LNCaP clone FGC (cell line): ENCODE measurements at places on chromosomes 7 and 10.

GRCh38 chr10:77629775-77630506 lies 7.7 kb downstream of the KCNMA1 start:
- DNase-seq: no peak

- DNase-seq: no peak
These were observed 237.1 kb upstream of the SHH start for GRCh38 chr7:156049366-156049765.

DNA sequence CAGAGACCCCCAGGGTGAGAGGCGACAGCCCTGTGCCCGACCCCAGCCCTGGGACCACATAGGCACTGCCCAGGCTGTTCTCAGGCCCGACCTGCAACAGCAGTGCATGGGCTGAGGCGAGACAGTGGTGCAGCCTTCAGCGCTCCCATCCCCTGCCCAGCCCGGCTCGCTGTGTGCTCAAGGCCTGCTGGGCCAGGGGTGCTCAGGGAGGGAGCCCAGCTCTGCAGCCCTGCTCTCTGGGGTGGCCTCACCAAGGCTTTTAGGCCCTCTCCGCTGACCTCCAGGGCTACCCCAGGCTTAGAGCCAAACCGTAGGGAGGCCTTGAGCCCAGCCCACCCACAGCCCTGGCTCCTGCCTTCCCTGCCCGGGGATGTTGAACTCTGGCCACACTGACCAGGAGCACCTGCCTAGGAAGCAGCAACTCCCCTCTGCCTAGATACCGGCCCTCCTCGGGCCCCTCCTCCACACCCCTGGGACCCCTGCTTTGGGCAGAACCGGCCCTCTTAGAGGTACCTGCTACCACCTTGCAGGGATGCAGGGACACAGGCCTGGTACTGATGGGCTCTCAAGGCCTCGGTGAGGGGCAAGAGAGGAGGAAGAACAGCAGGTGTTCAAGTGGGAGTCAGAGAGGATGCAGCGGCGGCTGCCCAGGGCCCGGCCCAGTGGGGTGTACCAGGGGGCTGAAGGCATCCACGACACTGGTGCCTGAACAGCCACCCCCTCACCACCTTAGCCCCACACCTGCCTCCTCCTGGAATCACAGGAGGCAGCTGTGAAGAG lies 231.5 kb downstream of the ELFN1 start:
- no peak for DNase-seq

DNA sequence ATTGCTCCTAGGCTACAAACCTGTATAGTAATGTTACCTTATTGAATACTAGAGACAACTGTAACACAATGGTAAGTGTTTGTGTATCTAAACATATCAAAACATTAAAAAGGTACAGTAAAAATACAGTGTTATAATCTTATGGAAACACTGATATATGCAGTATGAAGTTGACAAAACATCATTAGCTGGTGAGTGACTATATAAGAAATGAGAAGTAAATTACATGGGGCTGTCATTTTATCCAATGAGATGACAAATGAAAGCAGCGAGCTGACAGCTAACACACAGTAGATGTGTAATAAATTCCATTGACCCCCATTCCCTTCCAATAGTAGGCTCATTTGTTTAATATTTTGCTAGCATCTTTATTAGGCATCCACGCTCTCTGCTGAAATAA lies 198.1 kb upstream of the GHITM start:
- DNase-seq: no peak

GRCh38 chr7:127876393-127876792 lies 154.8 kb downstream of the LRRC4 start:
- no peak for DNase-seq

DNA sequence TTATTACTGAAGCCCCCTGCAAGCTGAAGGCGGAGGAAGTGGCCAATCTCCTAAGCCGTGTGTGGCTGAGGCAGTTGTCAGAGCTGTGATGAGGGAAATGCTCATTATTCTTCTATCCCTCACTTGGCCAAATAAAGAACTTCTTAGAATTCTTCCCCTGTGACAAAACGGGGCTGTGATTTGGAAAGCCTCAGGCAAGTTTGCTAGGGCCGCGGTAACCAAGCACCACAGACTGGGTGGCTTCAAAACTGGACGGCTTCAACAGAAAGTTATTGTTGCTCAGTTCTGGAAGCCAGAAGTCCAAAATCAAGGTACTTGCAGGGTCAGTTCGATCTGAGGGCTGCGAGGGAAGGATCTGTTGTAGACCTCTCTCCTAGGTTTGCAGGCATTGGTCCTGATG lies 72.3 kb upstream of the STEAP1B start:
- no peak for DNase-seq

- DNase-seq: no peak
These were observed 1.1 kb upstream of the IQUB start for GRCh38 chr7:123535517-123535916.

GRCh38 chr7:12771378-12771877 lies 84.0 kb downstream of the ARL4A start:
- peak; percentile 72 for DNase-seq

DNA sequence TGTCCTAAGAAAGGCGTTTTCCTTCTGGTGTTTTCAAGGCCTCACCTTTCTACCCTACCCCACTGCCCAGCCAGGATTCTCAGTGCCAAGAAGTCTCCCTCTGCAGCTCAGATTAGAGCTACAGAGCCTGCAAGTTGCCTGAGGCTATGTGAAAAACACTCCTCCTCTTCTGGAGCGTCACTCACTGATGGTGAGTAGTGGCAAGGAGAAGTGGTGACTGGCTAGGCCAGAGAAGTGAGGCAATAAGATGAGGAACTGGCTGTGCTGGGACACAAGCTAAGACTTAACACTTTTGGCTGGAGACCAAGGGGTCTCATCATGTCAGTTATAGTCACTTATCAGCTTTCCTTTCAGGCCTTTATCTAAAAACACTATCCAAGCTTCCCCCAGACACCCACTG lies 86.7 kb upstream of the PRKAR2B start:
- no peak for DNase-seq

DNA sequence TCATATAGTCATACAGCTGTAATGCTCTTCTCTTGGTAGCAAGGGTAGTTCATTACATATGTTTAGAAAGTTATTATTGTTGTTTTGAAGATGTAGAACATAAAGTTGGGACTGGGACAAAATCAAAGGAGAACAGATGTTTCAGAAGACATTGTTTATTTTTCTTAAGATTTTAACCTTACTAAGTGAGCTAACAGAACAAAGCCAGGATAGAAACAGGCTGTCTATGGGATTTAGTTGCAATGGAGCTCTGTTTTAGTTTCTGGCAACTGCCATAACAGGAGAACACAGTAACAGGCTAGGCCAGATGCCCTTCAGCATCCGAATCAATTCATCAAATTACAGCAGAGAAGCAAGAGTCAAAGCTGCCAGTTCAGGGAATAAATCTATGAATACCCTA lies 382.4 kb downstream of the ARL4A start:
- DNase-seq: no peak

- no peak for DNase-seq
These were observed 72.6 kb downstream of the TPK1 start for GRCh38 chr7:144763291-144763690.

GRCh38 chr7:134702366-134703240 lies 56.0 kb downstream of the BPGM start:
- no peak for DNase-seq
